ENCODE measurements at places on chromosomes 12 and 14. TPM values are rescaled to one million over a fixed set of nuclear protein-coding genes. Genes with fewer than 3 reads are reported as not detected.

- peaks cover 16% of the 10 kb centered on the region for H3K4me1 ChIP-seq
- H3K27me3 ChIP-seq: peaks cover 8% of the 10 kb centered on the region
- peaks cover 38% of the 10 kb centered on the region for H3K36me3 ChIP-seq
- H3K27ac ChIP-seq: peak within 1 kb of the TSS; percentile 95
- peak within 1 kb of the TSS; percentile 94 for H3K4me3 ChIP-seq
These were observed at the start of gene RXYLT1 for GRCh38 chr12:63779498-63780481. TSS of gene RXYLT1 (plus strand) at chr12:63779909. CDS start at chr12:63779961, 52 bp downstream.

GRCh38 chr12:46261646-46262045, 7.2 kb downstream of the SLC38A1 start:
- DNase-seq: no peak
- peaks cover 21% of the 10 kb centered on the region for H3K4me1 ChIP-seq
- H3K27ac ChIP-seq: peak overlapping the region; percentile 26
- H3K27me3 ChIP-seq: no peaks in the 10 kb centered on the region

- DNase-seq: no peak
- no peak overlapping the region for H3K27ac ChIP-seq
- no peak overlapping the region for H3K4me3 ChIP-seq
- H3K36me3 ChIP-seq: no peaks in the 10 kb centered on the region
These were observed 38.9 kb upstream of the E2F7 start for GRCh38 chr12:77104286-77104685.

- no peak overlapping the region for H3K4me3 ChIP-seq
- no peak overlapping the region for H3K27ac ChIP-seq
- H3K36me3 ChIP-seq: no peaks in the 10 kb centered on the region
- H3K4me1 ChIP-seq: no peaks in the 10 kb centered on the region
- peaks cover 51% of the 10 kb centered on the region for H3K27me3 ChIP-seq
- no peak for DNase-seq
These were observed 390.1 kb downstream of the DPF3 start for GRCh38 chr14:72503696-72504368.

DNA sequence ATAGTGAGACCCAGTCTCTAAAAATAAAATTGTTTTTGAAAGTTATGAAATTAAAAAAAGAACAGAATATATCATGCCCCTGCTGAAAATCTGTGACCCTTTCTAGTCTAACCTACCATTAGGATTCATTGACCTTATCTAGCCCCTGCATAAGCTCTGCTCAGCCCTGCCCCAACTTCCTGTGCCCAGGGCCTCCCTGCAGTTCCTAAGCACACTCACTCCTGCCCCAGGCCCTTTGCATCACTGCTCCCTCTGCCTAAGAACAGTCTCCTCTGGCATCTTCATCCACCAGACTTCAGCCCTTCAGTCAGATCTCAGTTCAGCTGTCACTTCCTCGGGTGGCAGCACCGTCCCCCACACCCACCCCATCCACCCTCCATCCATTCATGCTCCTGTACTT, 55.4 kb downstream of the SCARB1 start:
- DNase-seq: no peak
- no peak overlapping the region for H3K27ac ChIP-seq
- H3K27me3 ChIP-seq: no peaks in the 10 kb centered on the region
- peaks cover 13% of the 10 kb centered on the region for H3K36me3 ChIP-seq
- H3K4me3 ChIP-seq: no peak overlapping the region

DNA sequence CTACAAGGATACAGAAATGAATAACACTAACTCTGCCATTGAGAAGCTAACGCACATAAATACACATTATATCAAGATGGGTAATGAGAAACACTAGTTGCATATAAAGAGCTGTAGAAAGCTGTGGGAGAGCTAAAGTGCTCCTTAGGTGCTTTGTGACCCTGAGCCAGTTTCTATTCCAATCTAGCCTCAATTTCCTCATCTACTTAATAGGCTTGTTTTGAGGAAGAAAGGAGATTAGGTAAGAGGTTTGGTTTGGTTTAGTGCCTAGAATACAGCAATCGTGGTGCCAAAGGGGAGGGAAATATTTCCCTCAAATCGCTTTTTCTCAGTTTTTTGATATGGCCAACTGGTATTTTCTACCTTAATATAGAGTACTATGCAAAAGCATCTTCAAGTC, 994 bp downstream of the SRP54 start:
- DNase-seq: no peak
- H3K27me3 ChIP-seq: no peaks in the 10 kb centered on the region
- peaks cover 20% of the 10 kb centered on the region for H3K4me1 ChIP-seq
- peaks cover 16% of the 10 kb centered on the region for H3K36me3 ChIP-seq
- no peak overlapping the region for H3K4me3 ChIP-seq

DNA sequence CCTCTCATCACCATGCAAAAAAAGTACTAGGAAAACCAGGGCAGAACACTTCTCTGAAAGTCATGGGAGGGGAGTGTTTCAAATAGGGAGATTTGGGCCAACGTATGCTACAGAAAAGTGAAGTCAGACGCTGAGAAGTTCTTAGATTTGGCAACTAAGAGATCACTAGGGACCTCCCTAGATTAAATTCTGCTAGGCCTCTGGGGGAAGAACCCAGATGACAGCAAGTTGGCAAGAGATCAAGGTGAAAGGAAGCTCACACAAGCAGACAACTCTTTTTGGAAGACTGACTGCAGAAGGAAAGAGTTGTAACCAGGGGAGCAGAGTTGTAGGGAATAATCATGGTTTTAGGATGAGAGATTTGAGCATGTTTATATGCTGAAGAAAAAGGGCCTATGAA, 20.7 kb downstream of the IQSEC3 start:
- H3K27me3 ChIP-seq: peaks cover 3% of the 10 kb centered on the region
- H3K27ac ChIP-seq: no peak overlapping the region
- H3K4me1 ChIP-seq: no peaks in the 10 kb centered on the region
- no peak overlapping the region for H3K4me3 ChIP-seq
- no peaks in the 10 kb centered on the region for H3K36me3 ChIP-seq
- no peak for DNase-seq

GRCh38 chr12:27077586-27077985, 4.8 kb downstream of the C12orf71 start:
- H3K4me3 ChIP-seq: no peak overlapping the region
- no peak overlapping the region for H3K27ac ChIP-seq
- H3K36me3 ChIP-seq: no peaks in the 10 kb centered on the region
- H3K4me1 ChIP-seq: peaks cover 17% of the 10 kb centered on the region
- no peak for DNase-seq

The ANO2 gene
- total RNA-seq: not detected

The HOTAIR gene
- not detected for total RNA-seq

The PROX2 gene
- total RNA-seq: 0.05 TPM

The KRT75 gene
- not detected for total RNA-seq

The KRT85 gene
- not detected for total RNA-seq
